ENCODE measurements at places on chromosomes 3 and 15.
A peak's percentile ranks its signal among the peaks of the same experiment; 100 is the strongest.

GRCh38 chr3:16866571-16866970 is 18.2 kb upstream of the PLCL2 start:
- DNase-seq = no peak

DNA sequence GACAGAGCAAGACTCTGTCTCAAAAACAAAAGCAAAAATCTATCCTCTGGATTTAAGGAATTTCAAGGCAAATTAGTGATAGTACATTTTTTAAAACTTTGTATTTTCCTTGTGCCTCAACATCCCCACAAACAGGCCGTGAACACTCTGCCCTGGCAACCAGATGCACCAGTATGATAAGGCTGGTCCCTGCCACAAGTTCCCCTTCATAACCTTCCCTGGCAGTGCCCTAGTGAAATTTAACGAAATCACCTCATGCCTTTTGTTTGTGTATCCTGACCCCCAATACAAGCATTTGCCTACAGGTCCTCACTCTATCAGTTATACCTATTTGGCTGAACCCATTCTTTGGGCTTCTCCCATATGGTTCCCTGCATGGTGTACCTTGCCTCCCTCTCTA is 107.4 kb upstream of the FLNB start:
- no peak for DNase-seq

DNA sequence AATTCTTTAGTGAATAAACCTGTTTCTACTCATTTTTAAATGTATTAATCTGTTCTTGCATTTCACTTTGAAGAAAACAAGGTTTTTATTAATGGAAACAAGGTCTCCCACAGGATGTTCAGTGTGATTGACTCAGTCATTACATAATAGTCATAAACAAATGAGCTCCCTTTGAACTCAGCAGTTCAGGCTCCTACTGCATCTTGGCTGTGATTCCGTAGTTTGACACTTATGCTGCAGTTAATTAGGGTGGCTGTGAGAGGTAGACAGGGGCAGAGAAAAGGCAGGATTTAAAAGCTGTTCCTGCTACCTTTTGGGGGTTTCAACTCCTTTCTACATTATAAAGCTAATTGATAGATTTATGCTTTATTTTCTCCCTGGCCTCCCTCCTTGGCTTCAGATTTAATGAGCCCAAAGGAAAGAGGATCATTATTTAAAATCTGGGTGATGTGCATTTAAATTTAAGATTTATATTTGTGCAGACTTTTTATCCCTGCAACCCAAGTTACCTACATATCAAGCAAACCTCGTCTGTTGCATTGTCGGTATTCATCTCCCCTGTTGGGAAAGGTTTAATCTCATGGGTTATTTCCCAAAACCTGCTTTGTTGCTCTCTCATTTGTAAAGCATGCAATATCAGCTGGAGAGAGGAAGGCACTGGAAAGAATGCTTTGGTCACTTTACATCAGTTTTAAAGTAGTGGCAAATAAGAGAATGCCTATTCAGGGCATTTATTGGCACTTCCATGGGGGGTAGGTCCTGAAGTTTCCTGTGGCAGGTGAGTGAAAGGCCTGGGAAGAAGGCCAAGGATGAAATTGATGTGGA is 345.0 kb upstream of the NR2E3 start:
- no peak for DNase-seq

DNA sequence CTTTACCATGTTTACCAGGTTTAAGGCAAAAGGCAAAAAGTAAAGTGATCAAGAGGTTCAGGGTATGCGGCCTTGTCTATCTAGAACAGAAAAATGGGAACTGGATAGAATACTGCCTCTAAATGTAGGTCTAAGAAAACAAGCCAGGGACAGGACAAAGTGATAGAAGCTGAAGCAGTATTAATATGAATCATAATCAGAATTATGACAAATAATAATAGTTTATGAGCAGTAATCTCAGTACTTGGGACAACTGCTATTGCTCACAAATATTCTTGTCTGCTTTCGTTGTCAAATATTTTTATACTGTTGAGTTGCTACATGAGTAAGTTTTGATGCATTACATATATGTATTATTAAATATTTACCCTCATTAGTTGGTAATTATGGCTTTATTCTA is 356.9 kb upstream of the RBMS3 start:
- no peak for DNase-seq

- DNase-seq = peak; percentile 40
Measured at GRCh38 chr3:48428572-48429316, 1.1 kb downstream of the PLXNB1 start.

GRCh38 chr3:115272036-115272824 is 125.1 kb upstream of the ZBTB20 start:
- peak; percentile 40 for DNase-seq

DNA sequence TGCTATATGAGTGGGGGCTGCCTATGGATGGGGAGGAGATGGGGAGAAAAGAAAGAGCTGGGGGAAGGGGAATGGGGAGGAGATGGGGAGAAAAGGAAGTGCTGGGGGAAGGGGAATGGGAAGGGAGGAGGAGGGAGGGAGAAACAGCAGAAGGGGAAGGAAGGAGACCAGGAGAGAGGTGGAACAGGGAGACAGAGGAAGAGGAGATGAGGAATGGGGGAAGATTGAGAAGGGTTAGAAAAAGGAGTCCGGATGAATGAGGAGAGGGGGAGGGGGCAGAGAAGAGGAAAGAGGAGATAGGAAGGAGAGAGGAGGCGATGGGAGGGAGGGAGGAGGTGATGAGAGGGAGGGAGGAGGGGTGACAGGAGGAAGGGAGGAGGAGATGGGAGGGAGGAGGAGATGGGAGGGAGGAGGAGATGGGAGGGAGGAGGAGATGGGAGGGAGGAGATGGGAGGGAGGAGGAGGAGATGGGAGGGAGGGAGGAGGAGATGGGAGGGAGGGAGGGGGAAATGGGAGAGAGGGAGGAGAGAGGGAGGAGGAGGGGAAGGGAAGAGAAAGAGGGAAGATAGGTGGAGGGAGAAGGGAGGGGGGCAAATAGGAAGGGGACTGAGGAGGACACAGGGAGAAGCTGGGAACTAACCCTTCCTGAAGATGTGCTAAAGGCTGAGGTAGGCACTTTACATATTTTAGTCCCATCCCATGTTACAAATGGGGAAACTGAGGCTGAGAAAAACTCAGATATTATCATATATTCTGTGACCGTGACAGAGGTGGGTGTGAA is 6.6 kb upstream of the BCL2L10 start:
- no peak for DNase-seq

GRCh38 chr15:26242565-26243071 is 379.5 kb upstream of the ATP10A start:
- DNase-seq = no peak

DNA sequence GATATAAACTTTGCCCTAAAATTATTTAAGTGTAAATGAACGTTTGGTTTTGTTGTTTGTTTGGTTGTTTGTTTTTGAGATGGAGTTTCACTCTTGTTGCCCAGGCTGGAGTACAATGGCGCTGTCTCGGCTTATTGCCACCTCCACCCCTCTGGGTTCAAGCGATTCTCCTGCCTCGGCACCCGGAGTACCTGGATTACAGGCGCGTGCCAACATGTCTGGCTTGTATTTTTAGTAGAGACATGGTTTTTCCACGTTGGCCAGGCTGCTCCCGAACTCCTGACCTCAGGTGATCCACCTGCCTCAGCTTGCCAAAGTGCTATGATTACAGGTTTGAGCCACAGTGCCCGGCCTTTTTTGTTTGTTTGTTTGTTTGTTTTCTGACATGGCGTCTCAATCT is 87.9 kb upstream of the CHD2 start:
- DNase-seq = peak; percentile 23

DNA sequence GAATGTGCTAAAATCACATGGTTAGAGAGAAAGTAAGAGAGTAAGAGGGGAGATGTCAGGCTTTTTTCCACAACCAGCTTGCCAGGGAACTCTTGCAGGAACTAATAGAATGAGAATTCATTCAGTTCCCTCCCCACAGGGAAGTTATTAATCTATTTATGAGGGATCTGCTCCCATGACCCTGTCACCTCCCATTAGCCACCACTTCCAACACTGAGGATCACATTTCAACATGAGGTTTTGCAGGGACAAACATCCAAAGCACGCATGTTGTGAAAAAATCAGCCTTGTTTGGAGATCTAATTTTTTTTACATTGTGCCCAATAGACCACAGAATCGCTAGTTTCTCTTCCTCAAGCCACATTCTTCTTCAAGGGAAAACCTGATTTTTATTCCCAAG is 904.0 kb downstream of the TBL1XR1 start:
- no peak for DNase-seq

DNA sequence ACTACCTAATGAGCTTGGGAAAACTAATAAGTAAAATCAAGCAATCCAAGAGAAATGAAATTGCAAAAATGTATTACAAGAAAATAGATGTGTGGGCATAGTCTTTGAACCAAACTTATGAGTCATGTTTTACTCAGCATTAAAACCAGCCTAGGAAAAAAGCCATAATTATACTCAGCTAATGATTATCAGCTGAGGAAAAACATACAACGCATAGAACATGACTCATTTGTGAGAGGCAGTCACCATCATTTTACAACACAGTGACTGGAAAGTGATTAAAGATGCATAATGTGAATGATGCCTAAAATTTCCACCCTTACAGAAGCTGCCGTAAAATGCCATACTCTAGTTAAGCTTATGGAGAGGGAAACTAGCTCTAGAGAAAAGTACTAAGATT is 238.0 kb upstream of the EOMES start:
- no peak for DNase-seq

DNA sequence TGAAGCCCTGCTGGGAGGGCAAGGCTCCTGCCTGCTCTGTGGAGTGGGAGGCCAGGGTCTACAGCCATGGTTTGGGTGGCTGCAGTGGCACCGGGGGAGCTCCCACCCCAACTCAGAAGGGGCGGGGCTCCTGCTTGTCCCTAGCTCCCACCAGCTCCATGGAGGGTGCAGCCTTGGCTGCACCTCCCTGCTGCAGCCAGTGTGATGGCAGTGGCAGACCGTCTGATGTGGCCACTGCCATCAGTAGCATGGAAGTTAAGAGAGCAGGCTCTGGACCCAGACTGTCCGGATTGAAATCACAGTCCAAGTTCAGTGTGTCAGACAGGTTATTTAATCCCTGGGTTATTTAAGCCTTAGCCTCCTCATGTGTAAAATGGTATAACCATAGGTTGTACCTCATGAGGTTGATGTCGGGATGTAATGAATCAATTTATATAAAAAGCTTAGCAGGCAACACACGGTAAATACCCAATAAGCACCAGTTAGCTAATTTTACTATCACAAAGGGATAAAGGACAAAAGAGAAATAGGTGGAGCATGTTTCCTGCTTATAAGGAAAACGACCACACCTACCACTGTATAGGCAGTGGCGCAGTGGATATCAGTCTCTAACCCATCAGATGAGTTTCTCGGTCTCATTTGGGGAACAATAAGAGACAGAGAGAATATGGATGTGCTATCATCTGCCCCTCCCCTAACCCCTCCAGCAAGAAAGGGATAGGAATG is 13.1 kb upstream of the NR1I2 start:
- DNase-seq = no peak

- no peak for DNase-seq
Measured at GRCh38 chr3:186105543-186105942, 3.3 kb downstream of the ETV5 start.

GRCh38 chr3:171245796-171246765 is 214.1 kb downstream of the TNIK start:
- no peak for DNase-seq

DNA sequence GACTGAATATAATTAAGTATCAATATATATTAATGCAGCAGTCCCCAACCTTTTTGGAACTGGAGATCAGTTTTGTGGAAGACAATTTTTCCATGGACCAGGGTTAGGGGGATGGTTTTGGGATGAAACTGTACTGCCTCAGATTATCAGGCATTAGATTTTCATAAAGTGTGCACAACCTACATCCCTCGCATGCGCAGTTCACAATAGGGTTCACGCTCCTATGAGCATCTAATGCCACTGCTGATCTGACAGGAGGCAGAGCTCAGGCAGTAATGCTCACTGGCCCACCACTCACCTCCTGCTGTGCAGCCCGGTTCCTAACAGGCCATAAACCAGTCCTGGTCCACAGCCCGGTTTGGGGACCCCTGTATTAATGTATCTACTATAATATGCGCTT is 95.6 kb downstream of the ULK4 start:
- no peak for DNase-seq

- no peak for DNase-seq
Measured at GRCh38 chr3:41129731-41130130, 69.6 kb upstream of the CTNNB1 start.

GRCh38 chr3:71262364-71263265 is 320.9 kb downstream of the FOXP1 start:
- DNase-seq = no peak

DNA sequence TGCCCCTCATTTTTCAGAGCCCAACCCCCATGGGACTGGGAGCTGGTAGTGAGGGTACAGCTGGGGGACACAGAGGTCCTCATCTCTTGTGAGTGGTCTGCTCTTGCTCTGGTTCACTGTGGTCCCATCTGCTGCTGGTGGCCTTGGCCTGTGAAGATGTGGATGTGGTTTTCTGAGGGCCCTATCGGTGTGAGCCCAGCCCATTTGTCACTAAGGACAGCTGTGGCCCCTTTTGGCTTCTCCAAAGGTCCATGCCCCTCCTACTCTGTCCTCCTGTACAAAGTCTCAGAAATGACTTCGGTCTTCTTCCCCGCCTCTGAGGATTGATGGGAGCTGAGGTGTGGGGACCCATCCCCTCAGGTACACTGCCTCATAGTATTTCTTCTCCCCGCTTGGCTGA is 21.0 kb downstream of the LIPC start:
- no peak for DNase-seq

GRCh38 chr15:51191072-51191670 is 96.5 kb upstream of the TNFAIP8L3 start:
- DNase-seq = no peak

GRCh38 chr15:45180201-45180600 is 7.6 kb downstream of the SHF start:
- DNase-seq = no peak

DNA sequence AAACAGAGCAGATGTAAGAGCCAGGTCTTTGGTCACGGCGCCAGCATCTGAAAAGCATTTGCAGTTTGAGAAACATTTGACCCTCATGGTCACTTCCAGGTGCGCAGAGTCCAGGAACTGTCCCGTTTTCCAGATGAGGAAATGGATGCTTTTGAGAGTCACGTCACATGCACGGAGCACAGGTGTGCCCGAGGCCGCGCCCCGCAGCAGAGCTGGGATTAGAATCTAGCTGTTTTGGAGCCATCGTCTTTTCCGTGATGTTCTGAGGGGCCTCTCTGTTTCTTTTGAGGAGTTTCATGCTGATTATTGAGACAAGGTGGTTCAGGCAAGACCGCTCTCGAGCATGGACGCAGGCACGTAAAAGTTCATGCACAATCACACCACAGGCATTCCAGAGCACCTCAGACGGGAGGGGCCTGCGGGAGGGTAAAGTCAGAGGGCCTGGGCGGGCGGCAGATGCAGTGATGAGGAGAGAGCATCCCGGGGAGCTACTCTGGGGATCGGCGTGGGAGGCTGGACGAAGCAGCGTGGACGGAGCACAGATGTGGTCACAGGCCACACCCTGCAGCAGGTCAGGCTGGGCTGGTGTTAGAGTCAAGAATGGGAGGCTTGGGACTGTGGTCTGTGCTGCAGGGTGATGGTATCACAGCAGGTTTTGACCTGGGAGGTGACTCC is 139.2 kb upstream of the MEF2A start:
- no peak for DNase-seq

- DNase-seq = peak; percentile 34
Measured at GRCh38 chr3:40237889-40238571, 71.5 kb upstream of the EIF1B start.

GRCh38 chr15:35691891-35692867 is 146.2 kb upstream of the DPH6 start:
- no peak for DNase-seq

GRCh38 chr3:72224804-72225509 is 440.0 kb upstream of the PROK2 start:
- DNase-seq = no peak

- DNase-seq = no peak
Measured at GRCh38 chr15:48925714-48926223, 38.0 kb downstream of the SHC4 start.

All from G401 (cell line).